ENCODE measurements at places on chromosomes 16 and 17.

GRCh38 chr17:27576477-27577083, 54.4 kb upstream of the LGALS9 start:
- no peak for DNase-seq

DNA sequence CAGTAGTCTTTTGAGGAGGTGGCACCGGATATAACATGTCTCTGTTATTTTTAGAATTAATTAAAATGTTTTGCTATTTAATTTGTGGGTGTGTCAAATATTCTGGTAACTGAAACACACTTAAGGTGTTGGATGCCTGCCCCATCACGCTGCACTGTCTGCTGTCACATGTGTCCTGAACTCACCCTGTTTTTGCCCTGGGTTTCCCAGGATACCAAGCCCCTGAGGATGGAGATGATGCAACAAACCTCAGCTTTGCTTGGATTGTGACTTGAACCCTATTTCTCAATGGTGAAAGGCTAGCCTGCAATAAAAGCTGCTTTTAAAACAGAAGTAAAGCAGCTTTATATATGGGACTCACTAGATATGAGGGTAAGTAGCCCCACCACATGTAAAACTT, 11.5 kb upstream of the DUSP14 start:
- DNase-seq: no peak

- no peak for DNase-seq
These were observed 75.5 kb downstream of the SOCS1 start for GRCh38 chr16:11180489-11180888.

GRCh38 chr17:28364665-28365363, at the start of gene SEBOX:
Gene SEBOX (minus strand): TSS chr17:28365199. CDS start chr17:28365151, 48 bp downstream.
- no peak for DNase-seq

DNA sequence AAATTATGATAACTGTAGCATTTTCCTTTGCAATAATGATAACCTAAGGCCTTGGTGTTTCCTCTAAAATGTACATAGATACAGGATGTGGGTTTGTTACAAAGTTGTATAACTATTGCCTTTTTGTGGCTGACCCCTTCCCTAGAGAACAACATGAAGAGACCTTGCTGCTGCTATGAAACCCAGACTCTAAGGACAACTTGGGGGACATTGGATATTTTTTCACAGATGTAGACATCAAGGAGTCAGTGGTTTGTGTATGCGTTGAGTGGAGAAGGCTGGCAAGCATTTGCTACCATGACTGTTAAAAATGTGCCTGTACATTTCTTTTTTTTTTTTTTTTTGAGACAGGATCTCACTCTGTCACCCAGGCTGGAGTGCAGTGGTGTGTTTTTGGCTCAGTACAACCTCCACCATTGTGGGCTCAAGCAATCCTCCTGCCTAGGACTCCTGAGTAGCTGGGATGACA, 12.3 kb downstream of the HMOX2 start:
- no peak for DNase-seq

- DNase-seq: no peak
These were observed 201.1 kb upstream of the CDH13 start for GRCh38 chr16:82425661-82426060.

GRCh38 chr17:19785854-19786253, 37.8 kb upstream of the ALDH3A1 start:
- no peak for DNase-seq

GRCh38 chr17:57939797-57940196, 15.4 kb downstream of the CUEDC1 start:
- DNase-seq: no peak

DNA sequence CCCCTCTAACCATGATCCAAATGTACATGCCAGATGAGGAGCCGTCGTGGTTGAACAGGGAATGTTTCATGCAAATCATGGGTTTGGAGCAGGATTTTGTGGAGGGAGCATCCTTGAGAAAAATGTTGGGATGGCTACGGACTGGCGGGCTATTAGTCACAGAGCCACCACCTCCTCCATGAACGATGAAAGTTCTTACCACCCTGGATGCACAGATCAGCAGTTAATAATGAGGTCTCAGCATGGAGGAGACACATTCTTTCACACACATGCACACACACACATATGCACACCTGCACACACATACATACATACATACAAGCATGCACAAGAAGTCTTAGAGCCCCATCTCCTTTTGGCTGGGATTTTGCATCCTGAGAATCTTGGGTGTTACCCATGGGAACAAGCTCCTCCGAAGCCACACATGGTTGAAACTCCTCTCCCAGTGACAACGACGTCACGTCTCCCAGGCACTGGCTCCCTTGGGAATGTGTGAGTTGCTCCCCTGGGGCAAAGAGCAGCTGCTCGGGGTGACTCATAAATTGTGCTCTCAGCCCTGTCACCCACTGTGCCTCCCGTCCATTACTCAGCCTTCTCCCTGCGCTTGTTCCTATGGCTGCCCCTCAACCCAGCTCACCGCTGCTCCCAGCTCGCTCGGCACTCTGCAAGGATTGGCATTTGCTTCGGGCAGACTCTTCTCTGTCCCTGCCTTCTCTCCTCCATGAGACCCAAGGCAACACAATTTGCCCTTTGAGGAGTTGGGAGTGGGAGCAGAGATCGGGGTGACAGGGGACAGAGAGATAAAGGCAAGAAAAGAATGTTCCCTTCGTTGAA, 344.6 kb downstream of the SOX9 start:
- no peak for DNase-seq

- no peak for DNase-seq
These were observed 4.4 kb downstream of the NTAN1 start for GRCh38 chr16:15051387-15051951.

DNA sequence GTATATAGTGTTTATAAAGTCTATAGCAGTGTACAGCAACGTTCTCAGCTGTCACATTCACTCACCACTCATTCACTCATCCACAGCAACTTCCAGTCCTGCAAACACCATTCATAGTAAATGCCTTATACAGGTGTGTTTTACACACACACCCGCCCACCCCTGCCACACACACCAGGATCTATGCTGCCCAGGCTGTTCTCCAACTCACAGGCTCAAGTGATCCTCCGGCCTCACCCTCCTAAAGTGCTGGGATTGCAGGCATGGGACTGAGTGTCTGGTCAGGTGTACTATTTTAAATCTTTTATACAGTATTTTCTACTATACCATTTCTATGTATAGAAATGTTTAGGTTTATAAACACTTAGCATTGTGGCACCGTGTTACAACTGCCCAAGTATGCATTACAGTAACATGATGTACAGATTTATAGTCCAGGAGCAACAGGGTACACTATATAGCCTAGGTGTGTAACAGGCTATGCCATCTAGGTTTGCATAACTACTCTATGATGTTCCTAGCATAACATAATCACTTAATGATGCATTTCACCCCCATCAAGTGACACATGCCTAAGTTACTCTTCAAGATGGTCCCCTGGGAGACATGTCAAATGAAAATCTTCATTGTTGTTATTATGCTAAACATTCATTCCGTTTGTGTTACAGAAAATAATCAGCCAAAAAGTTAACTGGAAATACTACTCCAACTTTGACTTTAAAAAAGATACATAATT, 42.5 kb downstream of the CREBBP start:
- no peak for DNase-seq

GRCh38 chr17:71899317-71899716, 221.5 kb upstream of the SOX9 start:
- DNase-seq: no peak

DNA sequence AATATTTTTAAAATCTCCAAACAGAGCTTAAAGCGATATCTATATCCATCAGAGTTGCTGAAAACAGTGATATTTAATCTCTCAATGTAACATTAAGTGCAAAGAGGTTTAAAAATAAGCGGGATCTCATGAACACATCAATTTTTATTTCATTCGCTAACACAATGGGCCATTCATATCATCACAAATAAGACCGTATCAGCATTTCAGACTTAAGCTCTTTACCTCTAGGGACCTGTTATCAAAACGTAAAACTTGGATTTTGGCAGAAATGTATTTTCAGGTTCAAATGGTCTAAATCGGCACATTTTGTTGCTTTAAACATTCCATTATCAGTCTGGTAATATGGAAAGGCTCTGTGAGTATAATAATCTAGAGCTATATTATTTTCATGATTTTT, 77.9 kb downstream of the TOX3 start:
- no peak for DNase-seq

- no peak for DNase-seq
These were observed 1.4 kb downstream of the RAB11FIP3 start for GRCh38 chr16:426906-427249.

GRCh38 chr16:53629151-53629550, 74.5 kb downstream of the RPGRIP1L start:
- no peak for DNase-seq

DNA sequence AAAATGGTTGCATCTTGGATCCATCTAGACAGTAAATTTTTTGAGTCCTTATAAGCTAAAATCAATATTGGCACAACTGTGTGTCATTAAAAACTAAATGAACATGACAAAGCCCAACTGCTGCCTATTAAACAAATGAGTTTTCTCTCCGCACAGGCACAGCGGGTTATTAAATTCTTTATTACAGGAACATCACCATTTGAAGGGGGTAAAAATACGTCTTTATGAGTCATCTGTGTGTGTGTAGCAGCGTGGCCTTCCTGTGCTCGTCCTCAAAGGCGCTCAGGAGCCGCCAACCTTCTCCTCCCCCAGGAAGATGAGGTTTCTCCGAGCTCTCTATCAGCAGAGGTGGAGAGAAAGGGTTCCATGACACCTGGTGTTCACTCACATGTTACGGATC, 62.6 kb upstream of the SDK2 start:
- DNase-seq: no peak

GRCh38 chr16:26070302-26071100, 378.7 kb downstream of the HS3ST4 start:
- DNase-seq: no peak

DNA sequence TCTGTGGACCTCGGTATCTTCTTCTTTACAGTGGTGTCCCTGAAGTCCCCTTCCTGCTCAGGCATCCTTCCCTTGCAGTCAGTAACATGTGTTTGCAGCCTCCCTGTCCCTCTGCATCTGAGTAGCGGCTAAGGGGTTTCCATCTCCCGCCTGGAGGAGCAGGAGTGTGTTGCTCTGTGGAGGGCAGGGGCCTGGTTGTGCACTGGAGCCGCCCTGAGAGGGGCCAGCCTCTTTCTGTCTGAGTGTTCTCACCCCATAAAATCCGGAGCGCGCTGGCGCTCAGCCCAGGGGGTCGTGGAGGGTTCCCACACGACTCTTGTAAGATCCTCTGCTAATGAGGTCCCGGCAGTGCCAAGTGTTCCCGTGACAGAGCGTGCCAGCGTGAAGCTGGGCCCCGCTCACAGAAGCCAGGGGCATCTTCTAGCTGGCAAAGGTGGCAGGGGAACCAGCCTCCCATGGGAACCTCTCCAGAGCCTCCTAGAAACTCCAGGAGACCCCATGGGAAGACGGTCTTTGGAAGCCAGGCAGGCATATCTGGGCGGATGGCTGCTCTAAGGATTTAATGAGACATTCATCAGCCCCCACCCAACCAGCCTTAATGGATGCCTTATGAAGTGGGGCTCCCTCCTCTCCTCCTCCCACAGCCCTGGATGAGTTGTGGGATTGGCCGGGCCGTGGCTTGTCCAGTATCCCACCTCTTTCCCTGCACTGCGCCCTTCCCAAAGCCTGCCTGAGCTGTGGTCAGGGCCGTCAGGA, 91.4 kb upstream of the GSE1 start:
- DNase-seq: no peak

DNA sequence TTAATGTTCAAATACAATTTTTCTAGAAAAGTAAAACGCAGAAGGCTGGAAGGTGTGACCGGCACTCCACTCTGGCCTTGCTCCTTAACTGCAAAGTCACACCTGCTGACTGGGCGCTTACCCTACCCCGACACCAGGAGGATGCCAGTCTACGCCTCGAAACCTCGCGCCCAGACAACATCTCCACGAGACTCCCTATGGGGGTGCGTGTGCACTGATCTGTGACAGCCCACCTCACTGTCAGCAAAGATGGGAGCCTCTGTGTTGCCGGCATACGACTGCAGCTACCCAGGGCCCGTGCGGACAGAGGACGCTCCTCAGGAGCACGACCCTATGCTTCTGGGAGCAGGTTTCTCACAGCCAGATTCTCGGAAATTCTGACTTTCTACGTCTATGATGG, 26.1 kb downstream of the MAP1LC3B start:
- DNase-seq: no peak

DNA sequence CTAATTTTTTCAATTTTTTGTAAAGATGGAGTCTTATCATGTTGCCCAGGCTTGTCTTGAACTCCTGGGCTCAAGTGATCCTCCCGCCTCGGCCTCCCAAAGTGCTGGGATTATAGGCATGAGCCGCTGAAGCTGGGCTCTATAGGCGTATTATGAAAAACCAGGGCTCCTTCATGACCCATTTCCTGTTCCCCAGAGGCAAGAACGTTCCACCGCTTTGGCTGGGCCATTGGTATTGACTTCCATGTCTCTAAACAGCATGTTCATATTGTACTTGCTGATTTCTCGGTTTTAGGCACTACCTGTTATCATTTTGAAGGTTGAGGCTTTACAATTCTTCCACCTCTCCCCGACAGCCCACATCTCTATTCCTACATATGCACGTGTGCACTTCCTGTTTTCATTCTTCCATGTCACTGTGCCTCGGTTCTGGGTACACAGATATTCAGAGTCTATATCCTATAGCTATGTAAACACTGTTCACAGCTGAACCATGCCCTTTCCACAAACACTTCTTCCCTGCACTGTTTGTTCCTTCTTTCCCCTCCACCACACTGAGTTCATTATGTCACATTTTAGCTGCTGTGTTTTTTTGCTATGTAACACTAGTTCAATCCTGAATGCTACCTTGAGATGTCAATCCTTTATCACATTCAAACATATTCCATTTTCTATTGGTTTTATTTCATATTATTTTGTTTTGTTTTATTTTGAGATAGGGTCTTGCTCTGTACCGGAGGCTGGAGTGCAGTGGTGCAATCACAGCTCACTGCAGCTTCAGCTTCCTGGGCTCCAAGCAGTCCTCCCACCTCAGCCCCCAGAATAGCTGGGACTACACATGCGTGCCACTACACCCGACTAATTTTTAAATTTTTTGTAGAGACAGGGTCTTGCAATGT, 16.8 kb upstream of the MAPK3 start:
- no peak for DNase-seq

Measured in stimulated activated CD4-positive, alpha-beta T cell treated with anti-CD3 and anti-CD28 coated beads, Interleukin-2, amount 100 ng/mL, for 24 hours (primary cell).